ENCODE measurements at places on chromosomes 1 and 21. TPM values are rescaled to one million over a fixed set of nuclear protein-coding genes. Genes with fewer than 3 reads are reported as not detected.

Gene FALEC
- 0.33 TPM for total RNA-seq

Gene S100A14
- total RNA-seq = not detected

Gene CFAP57
- 0.30 TPM for total RNA-seq

Gene LORICRIN
- not detected for total RNA-seq

Gene SLC9C2
- total RNA-seq = 0.03 TPM

Gene CADM3
- 0.33 TPM for total RNA-seq

Gene BTG2
- 14.7 TPM for total RNA-seq

Gene LRRN2
- not detected for total RNA-seq

Gene RWDD3
- total RNA-seq = 12.6 TPM

Gene PYGO2
- 11.1 TPM for total RNA-seq

Data from smooth muscle cell of the pulmonary artery (primary cell).